ENCODE measurements at places on chromosomes 6 and 20. TPM values are rescaled to one million over a fixed set of nuclear protein-coding genes. Genes with fewer than 3 reads are reported as not detected.
A peak's percentile ranks its signal among the peaks of the same experiment; 100 is the strongest.

GRCh38 chr6:20681243-20681684 lies 147.0 kb downstream of the CDKAL1 start:
- DNase-seq = no peak

DNA sequence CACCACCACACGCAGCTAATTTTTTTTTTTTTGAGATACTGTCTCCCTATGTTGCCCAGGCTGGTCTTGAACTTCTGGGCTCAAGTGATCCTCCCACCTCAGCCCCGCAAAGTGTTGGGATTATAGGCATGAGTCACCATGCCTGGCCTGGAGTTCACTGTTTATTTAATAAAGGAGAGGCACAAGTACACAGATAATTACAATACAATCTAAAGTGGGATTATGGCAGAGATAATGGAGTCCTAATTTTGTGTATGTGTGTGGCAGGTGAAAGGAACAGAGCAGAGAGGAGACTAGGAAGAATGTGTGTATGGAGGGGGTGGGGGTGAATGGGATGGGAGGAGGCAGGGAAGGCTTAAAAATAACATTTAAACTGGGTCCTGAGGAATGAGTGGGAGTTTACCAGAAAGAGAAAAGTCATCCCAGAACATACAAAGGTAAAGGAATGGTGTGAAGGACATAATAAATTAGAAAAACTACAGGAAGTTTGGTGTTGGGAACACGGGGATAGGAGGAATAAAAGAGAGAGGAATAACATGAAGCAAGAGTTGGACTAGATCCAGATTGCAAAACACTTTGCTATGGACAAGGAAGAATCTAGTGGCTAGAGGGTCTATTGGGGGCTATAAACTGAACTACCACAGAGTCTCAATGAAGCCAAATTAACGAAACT lies 4.4 kb downstream of the NCOA5 start:
- no peak for DNase-seq

The PRICKLE4 gene
- not detected for total RNA-seq

The FARS2 gene
- 15.3 TPM for total RNA-seq

- no peak for DNase-seq
Observed at GRCh38 chr6:11110921-11111768, at the start of gene ERVFRD-1. Gene ERVFRD-1 (minus strand): TSS chr6:11111725. CDS start chr6:11105310, 6,415 bp downstream.

DNA sequence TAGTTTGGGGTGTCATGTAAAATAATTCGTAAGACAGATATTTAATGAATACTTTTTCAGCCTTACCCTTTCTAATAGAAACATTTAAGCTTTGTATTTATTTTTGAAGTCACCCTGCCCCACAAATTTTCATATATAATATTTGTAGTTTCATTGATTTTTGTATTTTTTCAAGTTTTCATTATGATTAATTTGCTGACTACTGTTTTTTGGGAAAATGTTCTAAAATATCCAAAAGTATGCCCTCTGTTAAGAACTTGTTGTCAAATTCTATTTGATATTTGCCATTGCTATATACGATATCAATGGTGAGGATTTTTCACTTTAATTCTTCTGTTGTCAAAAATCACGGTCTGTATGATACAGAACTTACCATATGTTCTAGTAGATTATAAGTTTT lies 793.9 kb upstream of the CITED2 start:
- no peak for DNase-seq

DNA sequence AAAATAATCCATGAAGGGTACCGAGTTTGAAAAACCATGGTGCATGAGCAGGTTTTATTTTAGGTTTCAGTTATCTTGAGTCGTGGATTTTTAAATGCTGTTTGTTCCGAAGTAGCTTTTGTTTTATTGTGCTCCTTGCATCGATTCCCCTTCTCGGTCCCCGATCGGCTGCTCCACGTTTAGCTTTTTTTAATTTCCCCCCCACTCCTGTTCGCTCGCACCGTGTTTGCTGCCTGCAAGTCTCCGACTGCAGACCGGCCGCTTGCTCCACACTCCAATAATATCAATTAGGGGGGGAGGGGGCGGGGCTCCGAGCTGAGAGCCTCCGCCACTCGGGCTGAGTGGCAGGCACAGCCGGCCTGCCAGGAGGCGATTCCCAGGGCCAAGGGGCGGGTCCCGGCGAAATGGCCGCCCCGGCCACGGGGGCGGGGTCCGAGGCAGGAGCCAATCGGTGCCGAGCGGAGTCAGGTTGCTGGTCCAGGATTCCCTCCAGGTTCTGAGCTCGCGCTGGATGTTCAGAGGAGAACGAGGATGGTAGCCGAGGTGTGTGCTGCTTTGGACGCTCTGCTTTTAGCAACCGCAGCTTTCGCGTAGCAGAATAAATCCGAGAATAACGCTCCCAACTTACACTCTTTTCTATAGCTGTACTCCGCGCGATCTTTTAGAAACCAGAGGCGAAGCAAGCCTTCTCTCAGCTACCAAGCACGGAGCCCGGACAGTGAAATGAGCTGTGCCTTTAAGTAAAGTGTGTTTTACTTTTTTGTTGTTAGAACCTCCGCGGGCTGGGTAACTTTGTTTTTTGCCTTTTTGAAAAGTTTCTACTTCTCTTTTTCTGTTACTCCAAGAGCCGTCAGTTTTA lies at the start of gene EPHA7:
Gene EPHA7, minus strand, starts transcription at position 256 of the 859 bp plus-strand sequence. Its CDS starts 218 bp downstream, at position 38.
- DNase-seq = no peak

DNA sequence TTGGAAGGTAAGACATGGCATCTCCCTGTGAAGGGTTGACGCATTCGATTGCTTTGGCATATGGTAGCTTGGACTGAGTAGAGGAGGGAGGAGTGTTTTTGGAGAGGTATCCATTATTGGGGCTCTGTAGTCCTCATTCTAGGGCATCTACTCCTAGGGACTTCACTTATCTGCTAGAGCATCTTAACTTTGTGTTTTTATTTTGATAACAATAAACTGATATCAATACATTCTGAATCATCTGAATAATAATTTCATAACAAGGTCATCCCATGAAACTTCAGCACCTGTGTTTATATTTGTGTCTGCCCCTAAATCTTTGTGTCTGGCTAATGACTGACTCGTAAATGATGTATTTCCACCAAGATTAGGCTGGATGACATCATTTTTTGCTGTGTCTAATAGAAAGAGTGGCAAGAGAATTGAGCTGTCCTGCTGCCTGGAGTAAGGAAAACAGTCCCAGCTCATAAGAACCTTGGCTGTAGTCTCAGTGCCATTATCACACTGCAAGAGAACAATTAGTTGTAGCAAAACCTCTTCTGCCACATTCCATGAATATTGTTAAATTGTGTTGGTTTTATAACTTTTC lies 288.5 kb downstream of the PRL start:
- no peak for DNase-seq

The FOXF2 gene
- total RNA-seq = not detected

- no peak for DNase-seq
Observed at GRCh38 chr6:135922746-135923145, 71.2 kb downstream of the PDE7B start.

The TRIM31 gene
- total RNA-seq = not detected

The SIRPD gene
- not detected for total RNA-seq

- DNase-seq = no peak
Observed at GRCh38 chr6:44050872-44051505, 76.3 kb downstream of the MRPL14 start.

The DAAM2 gene
- total RNA-seq = not detected

- DNase-seq = no peak
Observed at GRCh38 chr20:10429443-10429981, 4.5 kb downstream of the MKKS start.

The CENPW gene
- 1.8 TPM for total RNA-seq

The ELOVL2 gene
- total RNA-seq = not detected

The KIF6 gene
- not detected for total RNA-seq

DNA sequence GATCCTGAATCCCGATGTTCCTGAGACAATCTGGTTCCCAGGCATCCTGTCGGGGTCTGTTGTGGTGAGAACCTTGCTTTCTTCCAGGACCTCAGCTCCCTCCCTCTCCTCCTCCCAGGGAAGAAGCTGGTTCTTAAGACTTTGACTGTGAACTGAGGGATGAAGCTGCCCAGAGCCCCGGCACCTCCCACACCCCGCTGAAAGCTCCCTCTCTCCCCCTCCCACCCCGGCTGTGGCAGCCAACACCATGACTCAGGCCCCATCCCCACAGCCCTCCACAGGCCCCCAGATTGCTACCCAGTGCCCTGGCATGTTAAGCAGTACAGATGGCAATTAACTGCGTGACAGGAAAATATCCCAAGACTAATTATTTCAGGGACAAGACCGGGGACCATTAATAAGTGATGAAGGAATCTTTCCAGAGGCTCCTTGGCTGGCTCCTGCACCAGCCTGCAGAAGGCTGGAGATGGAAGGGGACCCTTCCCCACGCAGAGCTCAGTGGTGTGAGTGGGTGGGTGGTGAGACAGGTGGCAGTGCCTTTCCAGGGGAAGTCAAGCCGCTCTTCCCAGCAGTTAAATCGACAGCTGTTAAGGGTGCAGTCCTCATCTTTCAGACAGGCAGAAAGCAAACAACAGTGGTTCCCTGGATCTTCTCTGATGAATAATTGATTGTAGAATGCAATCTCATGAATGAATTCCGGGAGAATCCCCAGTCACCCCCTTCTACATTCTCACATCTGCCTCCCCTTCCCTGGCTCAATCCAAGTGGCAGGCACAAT lies 237.9 kb downstream of the LRFN2 start:
- no peak for DNase-seq

GRCh38 chr6:89359561-89359960 lies 7.0 kb upstream of the UBE2J1 start:
- no peak for DNase-seq

GRCh38 chr20:62293111-62293784 lies 9.5 kb upstream of the ADRM1 start:
- no peak for DNase-seq

DNA sequence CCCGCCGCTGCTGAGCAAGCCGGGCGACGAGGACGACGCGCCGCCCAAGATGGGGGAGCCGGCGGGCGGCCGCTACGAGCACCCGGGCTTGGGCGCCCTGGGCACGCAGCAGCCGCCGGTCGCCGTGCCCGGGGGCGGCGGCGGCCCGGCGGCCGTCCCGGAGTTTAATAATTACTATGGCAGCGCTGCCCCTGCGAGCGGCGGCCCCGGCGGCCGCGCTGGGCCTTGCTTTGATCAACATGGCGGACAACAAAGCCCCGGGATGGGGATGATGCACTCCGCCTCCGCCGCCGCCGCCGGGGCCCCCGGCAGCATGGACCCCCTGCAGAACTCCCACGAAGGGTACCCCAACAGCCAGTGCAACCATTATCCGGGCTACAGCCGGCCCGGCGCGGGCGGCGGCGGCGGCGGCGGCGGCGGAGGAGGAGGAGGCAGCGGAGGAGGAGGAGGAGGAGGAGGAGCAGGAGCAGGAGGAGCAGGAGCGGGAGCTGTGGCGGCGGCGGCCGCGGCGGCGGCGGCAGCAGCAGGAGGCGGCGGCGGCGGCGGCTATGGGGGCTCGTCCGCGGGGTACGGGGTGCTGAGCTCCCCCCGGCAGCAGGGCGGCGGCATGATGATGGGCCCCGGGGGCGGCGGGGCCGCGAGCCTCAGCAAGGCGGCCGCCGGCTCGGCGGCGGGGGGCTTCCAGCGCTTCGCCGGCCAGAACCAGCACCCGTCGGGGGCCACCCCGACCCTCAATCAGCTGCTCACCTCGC lies 1.5 kb downstream of the ARID1B start:
- DNase-seq = peak; percentile 59
